ENCODE measurements at places on chromosomes 6 and 20.

DNA sequence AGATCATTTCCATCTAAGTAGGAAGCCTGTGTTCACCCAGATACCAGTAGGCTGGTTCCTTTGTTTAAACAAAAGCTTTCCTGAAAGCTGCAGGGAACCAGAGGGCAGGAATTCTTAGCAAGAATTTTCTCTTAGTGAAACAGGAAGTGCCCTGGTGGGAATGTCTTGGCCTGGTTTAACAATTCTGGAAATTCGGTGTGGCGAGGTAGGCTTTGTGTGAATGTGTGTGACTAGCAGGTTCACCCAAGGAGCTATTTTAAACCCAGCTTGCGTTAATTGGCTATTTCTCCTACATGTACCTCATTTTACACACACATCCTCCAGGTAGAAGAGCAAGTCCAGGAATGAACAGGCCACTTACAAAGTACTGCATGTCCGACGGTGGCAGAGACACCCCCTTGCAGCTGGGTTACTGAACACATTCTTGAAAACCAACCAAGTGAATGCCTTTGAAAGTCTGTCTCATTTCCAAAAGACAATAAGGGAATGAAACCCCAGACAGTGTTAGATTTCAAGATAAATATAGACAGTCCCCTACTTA lies 64.6 kb downstream of the GFOD1 start:
- DNase-seq, result no peak

DNA sequence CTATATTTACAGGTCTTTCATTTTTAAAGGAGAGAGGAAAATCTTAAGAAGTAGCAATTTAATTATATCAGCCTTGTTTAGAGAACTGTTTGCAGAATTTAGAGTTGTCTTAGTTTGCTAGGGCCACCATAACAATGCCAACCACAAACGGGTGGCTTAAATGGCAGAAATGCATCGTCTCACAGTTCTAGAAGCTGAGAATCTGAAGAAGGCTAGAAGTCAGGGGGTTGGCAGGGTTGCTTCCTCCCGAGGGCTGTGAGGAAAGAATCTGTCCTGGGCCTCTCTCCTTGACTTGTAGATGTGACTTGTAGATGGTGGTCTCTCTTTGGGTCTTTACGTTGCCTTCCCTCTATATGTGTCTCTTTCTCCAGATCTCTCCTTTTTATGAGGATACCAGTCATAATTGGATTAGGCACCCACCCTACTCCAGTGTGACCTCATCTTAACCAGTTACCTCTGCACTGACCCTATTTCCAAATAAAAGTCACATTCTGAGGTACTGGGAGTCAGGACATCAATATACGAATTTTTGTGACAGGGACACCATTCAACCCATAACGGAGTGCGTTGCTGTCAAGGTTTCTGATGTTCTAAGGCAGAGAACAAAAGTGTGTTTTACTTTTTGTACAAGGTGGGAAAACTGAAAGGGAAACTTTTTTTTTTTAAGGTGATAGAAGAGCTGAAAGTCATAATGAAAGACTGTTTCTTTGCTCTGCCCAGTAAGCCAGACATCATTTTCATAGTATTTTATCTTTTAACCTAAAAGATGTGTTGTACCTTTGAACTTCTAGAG lies 84.4 kb downstream of the SAMD3 start:
- no peak for DNase-seq

DNA sequence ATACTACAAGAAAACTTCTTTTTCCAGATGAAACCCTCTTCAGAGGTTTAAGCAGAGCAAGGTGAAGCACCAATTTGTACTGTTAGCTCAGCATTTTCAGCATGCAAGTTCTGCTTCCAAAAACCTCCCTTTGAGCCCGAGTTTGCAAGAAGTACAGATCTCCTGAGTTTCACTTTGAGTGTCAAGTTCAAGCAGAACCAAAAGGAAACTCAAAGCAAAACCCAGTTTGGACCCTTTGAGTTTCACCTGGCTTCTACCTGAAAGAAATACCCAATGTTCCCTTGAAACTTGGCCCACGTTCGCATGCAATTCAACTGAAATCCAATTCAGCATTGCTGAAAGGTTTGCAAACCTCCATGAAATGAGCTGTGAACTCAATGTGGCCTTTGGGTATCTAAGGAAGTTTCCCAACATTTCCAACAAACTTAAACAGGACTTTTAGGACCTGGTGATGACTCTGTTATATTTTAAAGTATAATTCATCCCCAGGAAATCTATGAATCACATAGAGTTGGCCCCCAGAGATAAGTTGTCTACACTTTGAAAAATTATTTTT lies 62.9 kb upstream of the HBS1L start:
- DNase-seq, result no peak

DNA sequence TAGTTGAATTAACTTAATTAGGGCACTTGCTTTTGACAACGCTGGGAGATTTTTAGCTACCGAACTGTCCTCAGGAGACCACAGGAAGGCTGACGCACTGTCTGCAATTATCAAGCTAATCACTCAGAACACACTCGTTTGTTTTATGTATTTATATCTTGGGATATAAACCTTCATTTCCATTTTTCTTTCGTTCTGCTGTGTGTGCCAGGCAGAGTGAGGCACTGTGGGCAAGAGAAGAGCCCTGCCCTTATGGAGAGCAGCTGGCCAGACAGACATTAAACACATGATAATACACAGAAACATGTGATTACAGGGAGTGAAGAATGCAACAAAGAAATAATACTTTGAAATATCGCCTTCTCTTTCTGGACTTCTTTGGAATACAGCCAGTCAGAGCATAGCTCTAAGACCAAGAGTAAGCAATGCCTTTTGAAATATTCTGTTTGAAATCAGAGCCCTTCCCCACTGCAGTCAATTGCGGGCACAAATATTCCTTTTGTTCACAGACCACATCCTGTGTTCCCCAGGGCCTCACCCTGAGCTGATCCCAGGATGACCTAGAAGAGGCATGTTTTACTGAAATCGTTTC lies 96.8 kb downstream of the ANKRD60 start:
- DNase-seq, result no peak

- DNase-seq, result no peak
Measured at GRCh38 chr20:37007898-37008649, 56.6 kb upstream of the SAMHD1 start.

DNA sequence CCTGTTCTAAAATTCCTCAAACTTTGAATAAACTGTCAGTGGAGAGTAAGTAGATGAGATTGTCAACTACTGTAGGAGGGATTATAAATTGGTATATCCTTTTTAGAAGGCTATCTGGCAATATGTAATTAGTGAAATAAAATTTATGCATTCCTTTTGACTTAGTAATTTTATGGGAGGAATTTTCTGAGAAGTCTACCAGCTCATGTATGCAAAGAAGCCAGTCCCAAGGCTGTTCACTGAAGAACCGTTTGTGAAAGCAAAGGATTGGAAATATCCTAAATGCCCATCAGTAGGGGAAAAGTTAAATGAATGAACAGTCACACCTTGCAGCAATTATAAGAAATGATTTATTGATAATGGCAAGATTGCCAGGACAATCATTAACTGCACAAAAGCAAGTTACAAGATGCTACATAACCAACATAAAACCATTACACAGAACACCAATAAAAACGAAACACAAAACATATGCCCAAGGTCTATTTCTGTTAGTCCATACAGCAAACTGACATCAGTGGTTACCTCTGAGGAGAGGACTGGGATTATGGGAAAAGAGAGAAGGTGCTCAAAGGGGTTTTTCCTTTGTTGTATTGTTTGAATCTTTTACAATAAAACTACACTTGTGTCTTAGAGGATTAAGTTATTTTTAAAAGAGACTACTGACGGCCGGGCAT lies 4.6 kb upstream of the DSTN start:
- DNase-seq, result no peak

DNA sequence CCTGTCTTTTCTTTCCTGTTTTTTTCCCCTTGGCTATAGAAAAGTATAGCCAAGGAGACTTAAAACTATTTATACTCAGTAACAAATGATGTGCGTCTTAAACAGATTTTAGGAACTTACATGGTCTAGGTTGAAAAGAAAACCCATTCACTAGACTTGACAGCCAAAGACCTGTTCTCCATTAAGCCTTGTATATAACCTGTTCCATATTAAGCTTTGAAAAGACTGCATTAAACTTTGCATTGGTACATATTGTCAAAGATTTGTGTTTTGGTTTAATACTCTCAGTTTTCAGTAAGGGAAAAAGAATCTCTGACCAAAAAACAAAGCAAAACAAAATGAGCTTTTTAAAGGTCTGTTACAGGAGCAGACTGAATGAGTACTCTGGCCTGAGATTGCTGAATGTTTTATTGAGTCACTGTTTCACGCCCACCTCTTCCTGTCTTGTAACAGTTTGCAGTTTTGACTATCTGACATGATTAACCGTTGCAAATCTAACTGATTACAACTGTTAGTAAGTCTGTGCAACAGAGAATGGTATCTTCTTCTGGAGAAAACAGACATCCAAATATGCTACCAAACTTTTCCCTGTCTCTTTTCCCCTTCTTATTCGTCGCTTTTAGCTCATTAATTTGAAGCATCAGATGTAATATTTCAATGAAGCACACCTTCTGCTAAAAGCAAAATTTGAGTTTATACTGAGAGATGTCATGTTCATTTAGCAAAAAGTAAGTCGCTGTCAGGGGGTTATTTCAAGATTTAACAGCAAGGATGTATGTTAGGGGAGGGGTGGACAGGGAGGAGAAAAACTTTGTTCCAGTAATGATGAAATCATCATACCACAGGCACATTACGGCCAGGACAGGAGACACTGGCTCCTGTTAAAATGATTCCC lies 59.1 kb upstream of the SUPT3H start:
- DNase-seq, result no peak

Measured in stimulated activated CD4-positive, alpha-beta T cell treated with anti-CD3 and anti-CD28 coated beads, Interleukin-12 subunit alpha, Interleukin-12 subunit beta, amount 100 ng/mL, for 4 hours (primary cell).